ENCODE measurements at places on chromosomes 5 and 9.

DNA sequence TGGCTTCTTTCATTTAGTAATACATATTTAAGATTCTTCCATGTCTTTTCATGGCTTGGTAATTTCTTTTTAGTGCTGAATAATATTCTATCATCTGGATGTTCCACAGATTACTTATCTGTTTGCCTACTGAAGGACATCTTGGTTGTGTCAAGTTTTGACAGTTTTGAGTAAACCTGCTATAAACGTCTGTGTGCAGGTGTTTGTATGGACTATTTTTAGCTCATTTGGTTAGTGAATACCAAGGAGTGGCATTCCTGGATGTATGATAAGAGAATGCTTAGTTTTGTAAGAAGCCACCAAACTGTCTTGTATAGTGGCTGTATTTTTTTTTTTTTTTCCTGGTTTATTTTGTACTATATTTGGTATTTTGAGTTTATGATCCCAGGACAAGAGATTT, 38.4 kb downstream of the PRRC1 start:
- DNase-seq, result no peak

- peak; percentile 40 for DNase-seq
Measured at GRCh38 chr5:71475788-71476384, 20.4 kb downstream of the BDP1 start.

DNA sequence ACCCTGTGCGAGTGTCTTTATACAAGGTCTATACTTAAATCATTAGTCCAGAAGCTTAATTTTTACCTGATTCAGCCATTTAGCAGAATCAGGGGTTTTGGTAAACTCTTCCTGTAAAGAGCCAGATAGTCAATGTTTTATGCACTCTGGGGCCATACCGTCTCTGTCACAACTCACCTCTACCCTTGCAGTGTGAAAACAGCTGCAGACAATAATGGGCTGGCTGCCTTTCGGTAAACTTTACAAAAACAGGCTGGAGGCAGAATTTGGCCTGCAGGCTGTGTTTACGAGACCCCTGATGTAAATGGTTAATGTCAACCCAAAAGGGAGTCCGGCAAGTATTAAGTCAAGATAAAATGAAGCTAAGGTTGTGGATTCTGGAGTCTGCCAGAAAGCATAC, 32.8 kb downstream of the SMARCA2 start:
- no peak for DNase-seq

GRCh38 chr5:172541773-172542136, 87.4 kb upstream of the SH3PXD2B start:
- no peak for DNase-seq

DNA sequence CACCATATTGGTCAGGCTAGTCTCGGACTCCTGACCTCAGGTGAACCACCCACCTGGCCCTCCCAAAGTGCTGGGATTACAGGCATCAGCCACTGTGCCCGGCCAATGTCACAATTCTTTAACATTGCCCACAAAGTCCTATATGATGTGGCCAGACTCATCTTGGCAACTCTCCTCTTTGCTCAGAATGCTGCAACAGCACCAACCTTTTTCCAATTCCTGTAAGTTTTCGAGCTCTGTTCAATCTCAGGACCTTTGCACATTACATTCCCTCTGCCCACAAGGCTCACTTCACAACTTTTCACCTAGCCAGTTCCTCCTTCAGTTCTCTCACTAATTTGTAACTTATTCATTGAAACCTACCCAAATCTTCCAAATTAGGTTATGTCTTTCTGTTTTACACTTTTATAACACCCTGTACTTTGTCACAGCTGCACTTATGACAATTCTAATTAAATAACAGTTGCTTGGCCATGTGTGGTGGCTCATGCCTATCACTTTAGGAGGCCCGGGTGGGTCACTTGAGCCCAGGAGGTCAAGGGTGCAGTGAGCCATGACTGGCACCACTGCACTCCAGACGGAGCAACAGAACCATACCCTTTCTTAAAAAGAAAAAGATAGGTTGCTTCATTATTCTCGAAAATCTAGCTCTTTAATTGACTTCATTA, 30.9 kb upstream of the GLDC start:
- no peak for DNase-seq

- no peak for DNase-seq
Measured at GRCh38 chr9:91428436-91428835, 4.8 kb upstream of the NFIL3 start.

GRCh38 chr5:132016721-132017250, 5.3 kb upstream of the ACSL6 start:
- DNase-seq, result no peak

DNA sequence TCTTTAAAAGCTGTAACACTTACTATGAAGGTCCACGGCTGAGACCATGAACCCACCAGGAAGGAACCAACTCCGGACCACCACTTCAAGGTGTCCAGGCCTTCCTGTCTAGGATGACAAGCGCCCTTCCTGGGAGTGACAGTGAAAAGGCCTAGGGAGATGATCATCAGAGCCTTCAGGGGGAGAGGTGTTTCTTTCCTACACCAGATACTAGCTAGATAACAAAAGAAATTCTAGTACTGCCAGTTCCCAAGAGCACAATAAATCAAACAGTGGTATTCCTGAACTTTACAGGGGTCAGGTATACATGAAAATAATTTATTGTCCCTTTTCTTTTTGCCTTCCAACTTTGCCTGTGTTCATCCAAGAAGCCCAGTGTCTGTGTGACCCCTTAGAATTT, 94.2 kb upstream of the NFIL3 start:
- DNase-seq, result no peak

DNA sequence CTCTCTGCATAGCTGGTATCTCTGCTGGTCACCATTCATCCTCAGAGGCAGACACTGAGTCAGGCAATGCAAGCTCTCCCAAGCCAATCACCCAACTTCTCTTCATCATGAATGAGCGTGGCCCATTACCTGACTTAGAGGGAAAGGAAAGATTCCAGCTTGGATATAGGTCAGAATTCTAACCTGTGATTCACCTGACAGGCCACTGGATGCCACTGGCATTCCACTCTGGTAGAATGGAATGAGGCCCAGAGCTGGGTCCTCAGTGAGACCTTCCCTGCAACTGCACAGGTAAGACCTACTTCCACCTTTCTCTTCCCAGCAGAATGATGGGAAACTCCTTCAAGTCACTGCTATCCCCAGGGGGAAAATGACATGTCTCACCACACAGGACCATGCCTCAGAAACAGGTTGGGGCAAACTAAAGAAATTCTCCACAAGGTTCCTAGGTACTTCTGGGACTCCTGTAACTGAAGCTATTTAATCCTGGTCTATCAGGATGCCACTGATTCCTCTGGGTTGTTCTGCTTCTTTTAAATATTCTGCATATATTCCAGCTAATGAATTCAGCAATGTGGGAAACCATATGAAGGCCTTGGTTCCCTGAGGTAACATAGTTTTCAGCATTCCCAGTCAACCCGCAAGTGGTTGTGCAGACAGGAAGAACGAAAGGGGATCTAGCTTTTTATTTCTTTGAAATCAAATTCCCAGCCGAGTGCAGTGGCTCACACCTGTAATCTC, 62.0 kb downstream of the SUSD1 start:
- DNase-seq, result peak; percentile 10

DNA sequence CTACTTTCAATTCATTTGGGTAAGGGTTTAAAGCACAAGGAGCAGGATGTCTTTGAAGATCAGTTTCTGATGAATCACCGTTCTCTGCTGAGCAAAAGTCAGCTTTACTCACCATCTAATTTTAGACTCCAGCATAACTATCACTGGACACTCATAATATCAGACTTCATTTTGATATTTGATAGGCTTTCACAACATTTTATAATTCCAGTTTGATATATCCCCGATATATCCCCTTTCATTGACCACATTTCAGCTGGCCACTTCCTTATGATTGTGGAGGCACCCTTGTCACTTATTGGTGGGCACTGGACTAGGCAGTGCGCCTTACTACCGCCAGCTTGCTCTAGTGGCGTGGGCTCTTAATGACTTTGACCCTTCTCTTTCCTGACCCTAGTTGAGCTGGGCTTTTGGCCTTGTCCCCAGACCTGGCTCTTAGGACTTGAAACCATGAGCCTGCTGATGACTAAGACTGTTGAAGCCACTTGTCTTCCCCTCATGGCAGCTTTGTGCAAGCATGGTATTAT, 46.8 kb downstream of the CYSTM1 start:
- DNase-seq, result no peak

GRCh38 chr9:36499174-36499890, 73.4 kb upstream of the MELK start:
- peak; percentile 63 for DNase-seq

GRCh38 chr5:81427566-81427965, 33.6 kb upstream of the ACOT12 start:
- no peak for DNase-seq

DNA sequence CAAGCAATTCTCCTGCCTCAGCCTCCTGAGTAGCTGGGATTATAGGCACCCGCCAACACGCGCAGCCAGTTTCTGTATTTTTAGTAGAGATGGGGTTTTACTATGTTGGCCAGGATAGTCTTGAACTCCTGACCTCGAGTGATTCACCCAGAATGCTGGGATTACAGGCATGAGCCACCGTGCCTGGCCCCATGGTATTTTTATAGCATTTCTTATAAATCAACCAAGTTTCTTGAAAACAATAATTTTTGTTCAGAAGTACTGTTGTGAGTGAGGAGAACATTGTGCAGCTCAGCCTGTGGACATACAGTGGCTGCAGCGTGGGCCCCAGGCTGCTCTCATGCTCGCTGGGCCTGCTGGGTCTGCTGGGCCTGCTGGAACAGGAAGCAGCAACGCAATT, 45.3 kb downstream of the MAP1B start:
- DNase-seq, result no peak

DNA sequence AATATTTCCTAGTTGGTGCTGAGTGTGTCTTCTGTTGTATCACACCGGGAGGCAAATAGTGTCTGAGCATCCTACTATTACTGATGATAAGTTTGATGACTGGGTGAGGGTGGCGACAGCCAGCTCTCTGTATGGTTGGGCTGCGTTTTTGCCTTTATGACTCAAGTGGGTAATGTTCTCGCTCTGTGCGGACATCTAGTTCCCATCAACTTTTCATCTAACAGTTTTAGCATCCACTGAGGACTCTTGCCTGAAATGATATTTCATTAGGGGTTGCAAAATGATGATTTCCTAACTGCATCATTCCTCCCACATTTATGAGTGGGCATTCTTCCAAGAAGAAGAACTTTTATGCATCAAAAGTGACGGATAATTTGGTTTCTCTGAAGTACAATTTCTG, 26.5 kb downstream of the HMCN2 start:
- no peak for DNase-seq

DNA sequence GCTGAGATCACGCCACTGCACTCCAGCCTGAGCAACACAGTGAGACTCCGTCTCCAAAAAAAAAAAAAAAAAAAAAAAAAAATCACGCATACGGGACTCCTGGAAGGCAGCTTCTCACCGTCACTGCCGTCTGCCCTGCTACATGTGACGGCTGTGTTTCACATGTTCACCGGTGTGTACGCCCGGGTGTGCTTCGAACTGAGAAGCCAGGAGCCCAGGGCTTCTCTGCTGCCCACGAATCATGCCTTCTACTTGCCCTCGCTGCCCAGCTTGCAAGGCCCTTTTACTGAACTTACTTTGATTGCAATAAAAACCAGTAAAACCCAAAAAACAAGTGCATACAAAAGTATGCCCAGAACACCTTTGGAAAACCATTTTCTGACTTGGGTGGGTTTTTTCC, 5.8 kb upstream of the NKD2 start:
- DNase-seq, result no peak

DNA sequence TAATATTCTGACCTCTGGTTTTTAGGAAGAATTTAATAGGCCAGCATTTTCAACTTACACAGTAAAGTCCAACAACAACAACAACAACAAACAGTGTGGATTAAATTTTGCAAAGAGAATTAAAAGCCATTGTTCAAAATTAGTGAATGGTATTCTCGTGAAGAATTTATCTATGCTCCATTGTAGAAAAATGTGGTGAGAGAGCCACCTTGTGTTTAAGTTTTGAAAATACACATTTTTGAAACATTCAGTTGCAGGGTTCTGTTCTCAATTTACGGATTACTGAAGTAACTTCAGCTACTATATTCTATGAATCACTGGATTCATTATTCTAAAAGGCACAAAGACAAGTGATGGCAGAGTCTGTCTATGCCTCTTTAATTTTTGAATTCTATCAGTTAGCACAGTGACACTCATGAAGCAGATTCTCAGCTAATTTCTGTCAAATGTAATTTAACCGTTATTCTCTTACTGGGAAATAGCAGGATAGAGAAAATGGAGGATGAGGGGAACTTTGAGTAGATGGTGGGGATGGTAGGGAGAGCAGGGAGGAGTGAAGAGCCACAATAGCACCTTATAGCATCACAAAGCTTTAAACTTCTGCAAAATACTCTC, 11.0 kb downstream of the CCDC152 start:
- DNase-seq, result peak; percentile 27

DNA sequence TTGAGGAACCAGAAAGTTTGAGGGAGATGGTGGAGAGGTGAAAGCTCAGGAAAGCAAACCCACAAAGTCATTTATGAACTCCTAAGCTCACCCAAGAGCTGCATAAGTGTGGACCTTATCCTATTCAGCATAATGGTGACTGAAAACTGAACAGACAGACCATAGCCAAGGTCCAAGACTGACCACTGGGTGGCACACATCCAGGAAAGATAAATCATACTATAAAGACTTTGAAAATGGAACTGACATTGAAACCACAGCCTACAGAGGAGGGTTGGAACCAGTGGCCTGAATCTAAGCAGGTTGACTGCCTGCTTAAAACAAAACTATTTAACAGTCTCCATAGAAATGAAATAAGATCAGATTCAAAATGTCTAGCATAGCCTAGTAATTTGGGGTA, 121.0 kb upstream of the RGS7BP start:
- peak; percentile 15 for DNase-seq

GRCh38 chr5:15391704-15392397, 108.1 kb upstream of the FBXL7 start:
- no peak for DNase-seq

DNA sequence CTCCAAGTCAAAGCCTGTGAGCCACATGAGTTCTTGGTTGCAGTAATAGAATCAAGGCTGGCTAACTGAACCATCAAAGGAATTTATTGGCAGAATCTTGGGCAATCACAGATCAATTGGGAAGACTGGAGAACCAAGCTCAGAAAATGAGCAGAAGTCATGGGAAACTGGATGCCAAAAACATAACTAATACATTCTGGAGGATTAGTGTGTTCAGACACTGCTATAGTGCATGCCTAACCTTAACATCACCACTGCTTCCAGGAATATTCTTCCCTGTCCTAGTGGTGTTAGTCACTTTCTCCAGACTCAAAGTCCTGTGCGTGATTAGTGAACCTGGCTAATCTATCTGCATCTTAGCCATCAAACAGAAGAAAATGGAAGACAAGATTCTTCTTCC, 843.7 kb downstream of the EFNA5 start:
- DNase-seq, result no peak

GRCh38 chr9:123599781-123600180, 243.8 kb downstream of the CRB2 start:
- no peak for DNase-seq

DNA sequence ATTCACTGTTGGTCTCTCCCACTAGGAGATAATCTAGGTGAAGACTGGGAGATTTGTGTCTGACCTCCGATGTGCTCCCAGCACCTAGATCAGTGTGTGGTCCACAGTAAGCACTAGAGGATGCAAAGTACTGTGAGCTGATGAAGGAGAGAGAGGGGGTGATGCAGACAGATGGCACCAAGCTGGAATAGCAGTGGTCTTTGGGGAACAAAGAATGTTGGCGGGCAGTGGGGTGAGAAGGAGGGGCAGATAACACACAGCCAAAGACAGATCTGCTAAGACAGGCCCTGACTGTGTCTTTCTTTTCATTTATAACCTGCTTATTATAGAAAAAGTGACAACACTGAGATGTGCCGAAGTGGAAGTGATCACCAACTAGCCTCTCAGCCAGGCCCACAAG, 37.5 kb downstream of the ERGIC1 start:
- no peak for DNase-seq

- DNase-seq, result no peak
Measured at GRCh38 chr5:146580237-146580636, 64.2 kb upstream of the GPR151 start.

Data from OCI-LY7 (cell line).